ENCODE measurements at places on chromosomes 2 and 18.

DNA sequence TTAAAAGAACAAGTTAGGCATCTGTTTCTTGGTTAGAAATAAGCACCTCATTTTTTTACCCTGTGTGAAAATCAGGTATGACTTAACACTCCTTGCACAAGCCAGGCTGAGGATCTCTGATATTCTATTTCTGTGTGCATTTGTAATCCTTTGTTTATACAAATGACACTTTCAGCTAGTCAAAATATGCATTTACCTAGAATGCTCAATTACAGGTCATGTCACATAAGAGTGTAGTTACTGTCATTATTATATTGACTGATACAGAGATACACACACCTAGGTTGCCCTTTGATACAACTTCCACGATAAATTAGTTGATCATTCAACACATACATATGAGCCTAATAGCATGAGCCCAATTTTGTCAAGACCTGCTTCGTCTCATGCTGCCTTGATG, 144.3 kb downstream of the CHST9 start:
- no peak for DNase-seq

GRCh38 chr2:160381425-160381951, 112.1 kb downstream of the RBMS1 start:
- no peak for DNase-seq

DNA sequence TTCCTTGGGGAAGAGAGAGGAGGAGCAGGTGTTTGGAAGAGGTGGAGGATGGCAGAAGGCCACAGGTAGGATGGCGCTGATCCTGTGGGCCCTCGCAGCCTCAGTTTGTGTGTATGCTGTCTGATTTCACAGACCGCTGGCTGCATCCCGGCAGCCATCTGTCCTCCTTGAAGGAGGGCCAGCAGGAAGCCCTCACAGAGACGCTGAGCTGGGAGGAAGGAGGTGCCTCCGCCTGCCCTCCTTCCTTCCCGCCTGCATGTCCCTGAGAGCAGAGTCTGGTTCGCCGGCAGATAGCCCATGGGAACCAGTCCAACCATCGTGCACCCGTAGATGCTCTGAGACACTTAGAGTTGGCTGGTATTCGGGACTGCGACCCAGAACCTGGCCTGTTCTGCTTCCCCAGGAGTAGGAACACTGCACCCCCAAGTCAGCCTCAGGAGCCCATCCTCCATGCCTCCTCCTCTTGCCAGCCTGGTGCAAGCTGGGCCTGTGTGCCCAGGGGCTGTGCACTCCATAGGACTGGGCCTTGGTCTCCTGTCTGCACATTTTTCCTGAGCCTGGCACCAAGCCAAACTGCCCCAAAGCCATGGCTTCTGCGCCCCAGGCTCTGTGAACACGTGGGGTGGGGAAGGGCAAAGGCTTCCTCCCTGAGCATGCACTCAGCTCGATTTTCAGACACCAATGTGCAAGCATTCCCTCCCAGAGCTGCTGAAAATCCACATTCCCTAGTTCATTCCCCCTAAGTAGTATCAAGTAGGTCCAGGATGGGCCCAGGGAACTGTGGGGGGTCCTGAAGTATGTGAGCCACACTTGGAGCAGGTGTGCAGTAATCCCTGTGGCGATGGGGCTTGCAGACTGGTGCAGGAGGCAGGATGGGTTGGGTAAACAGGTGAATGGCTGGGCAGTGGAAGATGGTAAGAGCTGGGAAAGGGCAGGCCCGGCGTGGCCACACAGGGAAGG, 115.6 kb downstream of the SEPTIN10 start:
- DNase-seq: no peak

GRCh38 chr18:64202210-64202836, 53.4 kb upstream of the LINC00305 start:
- DNase-seq: no peak

DNA sequence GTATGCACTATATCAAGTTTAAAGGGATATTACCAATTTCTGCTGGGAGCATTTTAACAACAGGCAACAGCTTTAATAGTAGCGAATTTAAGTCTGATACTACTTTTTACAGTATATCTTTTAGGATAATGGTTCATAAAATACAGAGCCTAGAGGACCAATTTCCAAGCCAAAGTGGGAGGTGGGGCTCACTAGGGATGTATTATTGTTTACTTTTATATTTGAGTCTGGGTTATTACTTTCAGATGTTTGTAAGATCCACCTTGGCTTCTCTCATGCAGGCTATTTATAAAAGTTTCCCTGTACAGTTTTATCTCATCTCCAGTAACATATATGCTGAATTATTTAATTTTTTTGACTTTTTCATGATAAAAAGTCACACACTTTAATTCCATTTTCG, 242.0 kb downstream of the CMPK2 start:
- no peak for DNase-seq

- DNase-seq: no peak
Measured at GRCh38 chr18:29184654-29185053, 1007.7 kb upstream of the CDH2 start.

DNA sequence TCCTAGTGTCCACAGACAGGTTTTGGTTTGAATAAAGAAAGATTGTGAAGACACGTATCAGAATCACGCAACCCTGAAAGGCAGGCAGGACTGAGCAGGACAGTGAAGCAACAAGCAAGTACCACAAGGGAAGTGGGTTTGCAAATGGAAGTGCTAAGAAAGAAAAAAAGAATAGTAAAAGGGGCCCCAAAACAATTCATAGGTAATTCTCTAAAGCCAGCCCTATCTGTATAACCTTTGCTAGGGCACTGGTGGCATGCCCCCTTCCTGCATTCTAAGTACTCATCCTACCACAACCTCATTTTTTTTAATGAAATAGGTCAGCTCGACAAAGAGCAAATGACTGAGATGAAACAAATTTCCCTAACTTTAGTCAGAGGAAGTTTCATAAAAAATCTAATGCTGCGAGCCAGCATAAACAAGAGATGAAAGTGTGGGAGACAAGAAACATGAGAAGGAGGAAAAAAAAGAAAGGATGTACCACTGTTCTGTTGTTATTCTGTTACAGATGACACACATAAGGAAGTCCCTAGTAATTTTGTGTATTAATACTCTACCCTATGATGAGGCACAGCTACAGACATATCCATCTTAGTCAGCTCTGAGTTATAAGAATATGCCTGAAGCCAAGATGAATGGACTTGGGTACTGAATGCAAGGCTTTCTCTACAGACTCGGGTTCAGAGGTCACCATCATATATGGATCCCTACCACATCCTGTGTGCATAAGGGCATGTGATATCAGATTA, 32.2 kb downstream of the IKZF2 start:
- no peak for DNase-seq

DNA sequence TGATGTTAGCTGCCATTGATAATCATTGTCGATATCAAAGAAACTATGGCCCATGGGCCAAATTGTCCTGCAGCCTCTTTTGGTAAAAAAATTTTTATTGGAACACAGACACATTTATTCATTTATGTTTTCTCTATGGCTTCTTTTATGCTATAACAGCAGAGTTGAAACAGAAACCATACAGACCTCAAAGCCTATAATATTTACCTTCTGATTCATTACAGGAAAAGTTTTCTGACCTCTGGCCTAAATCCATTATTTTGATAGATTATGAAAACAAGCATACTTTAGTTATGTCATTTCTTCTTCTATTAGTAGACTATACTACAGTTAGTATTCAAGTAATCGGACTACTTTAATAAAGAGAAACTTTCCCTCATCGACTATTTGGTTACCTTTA, 349.7 kb upstream of the GALNT5 start:
- DNase-seq: no peak

GRCh38 chr18:36128907-36129299, 237 bp downstream of the SLC39A6 start:
- DNase-seq: no peak

DNA sequence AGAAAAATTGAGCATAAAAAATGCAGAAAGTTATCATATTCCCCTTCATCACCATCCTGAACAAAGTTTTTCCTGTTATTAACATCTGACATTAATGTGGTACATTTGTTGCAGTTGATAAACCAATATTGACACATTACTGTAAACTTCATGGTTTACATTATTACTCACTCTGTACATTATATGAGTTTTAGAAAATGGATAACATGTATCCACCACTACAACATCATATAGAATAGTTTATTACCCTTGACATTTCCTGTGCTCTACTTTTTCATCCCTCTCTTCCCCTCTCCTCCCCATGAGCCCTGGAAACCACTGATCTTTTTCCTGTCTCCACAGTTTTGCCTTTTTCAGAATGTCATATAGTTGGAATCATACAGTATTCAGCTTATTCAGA, 618.6 kb upstream of the TMEFF2 start:
- no peak for DNase-seq

GRCh38 chr2:237474442-237474911, 12.6 kb upstream of the MLPH start:
- no peak for DNase-seq
